RWPE2 (cell line): ENCODE measurements at places on chromosomes 12 and 14.

DNA sequence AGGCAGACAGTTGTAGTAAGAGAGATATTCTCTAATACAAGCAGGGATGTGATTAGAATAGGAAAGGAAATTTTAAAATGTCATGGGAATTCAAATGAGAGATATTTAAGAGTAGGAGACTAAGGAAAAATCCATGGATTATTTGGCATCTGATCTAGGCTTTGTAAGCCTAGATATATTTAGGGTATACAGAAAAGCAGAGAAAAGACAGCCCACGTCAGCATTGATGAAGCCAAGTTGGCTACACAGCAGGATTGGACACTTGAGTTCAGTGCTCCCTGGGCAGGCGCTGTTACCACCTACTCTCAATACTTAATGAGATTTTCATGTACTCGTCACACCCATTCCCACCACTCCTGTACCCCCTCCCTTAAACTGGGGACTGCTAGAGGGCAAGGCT is 1.7 kb upstream of the KCNJ8 start:
- no peak for DNase-seq

DNA sequence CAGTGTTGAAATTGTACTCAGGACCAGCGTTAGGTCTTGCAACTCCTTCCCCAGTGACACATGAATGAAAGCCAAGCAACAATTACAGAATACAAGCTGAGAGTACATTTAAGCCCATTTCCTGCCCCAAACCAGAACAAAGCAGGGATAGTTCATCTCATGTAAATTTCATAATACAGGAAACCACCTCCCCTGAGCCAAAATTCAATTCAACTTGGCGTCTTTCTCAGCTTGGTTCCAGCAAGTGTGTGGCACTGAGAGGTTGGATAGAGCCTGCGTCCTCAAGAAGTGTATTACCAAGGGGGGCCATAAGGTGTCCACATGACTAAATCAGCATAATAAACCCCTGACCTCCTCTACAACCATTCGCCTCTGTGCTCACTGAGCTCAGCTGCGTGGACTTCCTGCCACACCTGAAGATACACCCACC is 278.9 kb upstream of the CRY1 start:
- DNase-seq: no peak

DNA sequence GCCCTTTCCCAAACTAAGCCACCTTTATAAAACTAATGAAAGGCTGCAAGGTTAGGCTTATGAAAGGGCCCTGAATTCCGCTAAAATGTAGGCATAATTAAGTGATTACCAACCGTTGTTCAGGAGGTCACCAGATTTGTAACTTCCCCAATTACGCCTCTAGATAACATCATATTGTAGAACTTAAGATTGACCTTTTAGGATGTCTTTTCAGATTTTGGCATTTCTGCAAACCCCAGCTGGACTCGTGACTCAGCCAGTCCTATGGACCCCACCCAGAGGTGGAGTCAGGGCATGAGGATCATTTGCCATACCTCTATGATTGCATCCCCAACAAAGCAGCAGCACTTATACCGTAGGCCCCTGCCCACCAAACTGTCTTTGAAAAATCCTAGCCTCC is 3.7 kb upstream of the LPCAT3 start:
- no peak for DNase-seq

DNA sequence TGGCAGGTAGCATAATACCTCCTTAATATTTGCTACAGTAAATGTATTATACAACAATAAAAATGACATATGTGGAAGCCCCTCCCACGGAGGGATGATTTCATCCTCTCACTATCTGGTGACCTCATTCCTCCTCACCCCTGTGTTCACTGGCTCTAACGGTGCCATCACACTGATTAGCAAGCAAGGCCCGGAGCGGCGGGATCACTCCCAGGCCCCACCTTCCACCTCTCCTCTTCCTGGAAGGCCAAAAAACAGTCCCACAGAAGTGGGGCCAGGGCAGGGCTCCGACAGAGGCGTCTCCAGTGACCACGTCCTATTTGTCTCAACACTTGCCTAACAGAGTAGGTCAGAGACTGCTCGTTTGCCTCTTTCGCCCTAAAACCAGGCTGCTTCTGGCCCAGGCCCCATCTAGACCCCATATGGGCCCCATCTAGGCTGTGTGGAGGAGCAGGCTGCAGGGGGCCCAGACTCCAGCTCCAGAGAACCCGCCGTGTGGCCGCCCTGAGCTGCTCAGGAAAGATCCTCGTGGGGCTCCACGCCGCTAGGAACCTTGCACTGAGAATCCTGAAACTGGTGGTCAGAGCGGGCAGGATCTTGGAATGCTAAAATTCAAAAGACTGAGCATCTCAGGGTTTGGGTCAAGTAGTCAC is 3.7 kb downstream of the SELPLG start:
- peak; percentile 83 for DNase-seq

DNA sequence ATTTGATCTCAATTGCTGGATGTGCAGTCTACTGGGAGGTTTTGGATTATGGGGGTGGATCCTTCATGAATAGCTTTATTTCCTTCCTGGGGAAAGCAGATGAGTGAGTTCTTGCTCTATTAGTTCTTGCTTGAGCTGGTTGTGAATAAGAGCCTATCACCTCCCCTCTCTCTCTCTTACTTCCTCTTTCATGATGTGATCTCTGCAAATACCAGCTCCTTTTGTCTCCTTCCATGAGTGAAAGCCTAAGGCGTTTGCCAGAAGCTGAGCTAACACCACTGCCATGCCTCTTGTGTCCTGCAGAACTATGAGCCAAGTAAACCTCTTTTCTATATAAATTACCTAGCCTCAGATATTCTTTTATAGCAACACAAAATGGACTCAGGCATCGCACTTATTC is 302.7 kb downstream of the CCER1 start:
- DNase-seq: no peak

DNA sequence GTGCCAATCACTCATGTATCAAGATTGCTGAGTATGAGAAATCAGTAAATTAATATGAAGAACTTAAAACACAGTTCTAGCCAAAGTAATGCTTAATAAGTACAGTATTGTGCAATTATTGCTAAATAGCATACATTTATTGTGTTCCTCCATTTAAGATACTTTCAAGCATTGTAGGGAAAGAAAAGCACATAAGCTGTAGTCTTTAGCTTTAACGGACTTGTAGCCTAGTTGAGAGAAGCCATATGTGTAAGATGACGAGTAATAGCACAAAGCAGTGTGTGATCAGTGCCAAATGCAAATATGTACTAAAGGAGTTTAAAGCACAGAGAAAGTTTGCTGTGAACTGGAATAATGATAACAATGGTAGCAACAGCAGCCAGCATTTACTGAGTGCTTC is 38.1 kb downstream of the ETV6 start:
- no peak for DNase-seq

- no peak for DNase-seq
Observed at GRCh38 chr12:66668311-66668710, 10.6 kb downstream of the GRIP1 start.

GRCh38 chr14:64137657-64138290 is 156.4 kb downstream of the ESR2 start:
- no peak for DNase-seq

- no peak for DNase-seq
Observed at GRCh38 chr12:88985011-88985410, 367.3 kb downstream of the DUSP6 start.

GRCh38 chr14:89767861-89768268 is 186.7 kb downstream of the EFCAB11 start:
- DNase-seq: no peak

GRCh38 chr12:114339626-114340025 is 66.3 kb downstream of the TBX5 start:
- DNase-seq: no peak

- no peak for DNase-seq
Observed at GRCh38 chr12:94640134-94640928, 10.0 kb downstream of the TMCC3 start.

- DNase-seq: peak; percentile 64
Observed at GRCh38 chr14:101781240-101782061, 19.9 kb downstream of the PPP2R5C start.

DNA sequence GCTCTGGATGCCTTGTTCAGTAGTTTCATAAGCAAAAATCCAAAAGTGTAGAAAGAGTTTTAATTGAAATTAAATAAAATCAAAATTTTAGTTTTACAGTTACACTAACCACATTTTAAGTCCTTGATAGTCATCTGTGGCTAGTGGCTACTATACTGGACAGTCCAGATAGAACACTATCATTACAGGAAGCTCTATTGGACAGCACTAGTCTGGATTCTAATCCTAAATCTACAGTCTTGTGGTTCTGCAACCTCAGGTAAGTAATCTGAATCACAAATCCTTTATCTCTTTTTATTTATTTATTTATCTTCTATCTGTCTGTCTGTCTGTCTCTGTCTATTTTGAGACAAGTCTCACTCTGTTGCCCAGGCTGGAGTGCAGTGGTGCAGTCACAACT is 18.0 kb downstream of the RAP1B start:
- no peak for DNase-seq

DNA sequence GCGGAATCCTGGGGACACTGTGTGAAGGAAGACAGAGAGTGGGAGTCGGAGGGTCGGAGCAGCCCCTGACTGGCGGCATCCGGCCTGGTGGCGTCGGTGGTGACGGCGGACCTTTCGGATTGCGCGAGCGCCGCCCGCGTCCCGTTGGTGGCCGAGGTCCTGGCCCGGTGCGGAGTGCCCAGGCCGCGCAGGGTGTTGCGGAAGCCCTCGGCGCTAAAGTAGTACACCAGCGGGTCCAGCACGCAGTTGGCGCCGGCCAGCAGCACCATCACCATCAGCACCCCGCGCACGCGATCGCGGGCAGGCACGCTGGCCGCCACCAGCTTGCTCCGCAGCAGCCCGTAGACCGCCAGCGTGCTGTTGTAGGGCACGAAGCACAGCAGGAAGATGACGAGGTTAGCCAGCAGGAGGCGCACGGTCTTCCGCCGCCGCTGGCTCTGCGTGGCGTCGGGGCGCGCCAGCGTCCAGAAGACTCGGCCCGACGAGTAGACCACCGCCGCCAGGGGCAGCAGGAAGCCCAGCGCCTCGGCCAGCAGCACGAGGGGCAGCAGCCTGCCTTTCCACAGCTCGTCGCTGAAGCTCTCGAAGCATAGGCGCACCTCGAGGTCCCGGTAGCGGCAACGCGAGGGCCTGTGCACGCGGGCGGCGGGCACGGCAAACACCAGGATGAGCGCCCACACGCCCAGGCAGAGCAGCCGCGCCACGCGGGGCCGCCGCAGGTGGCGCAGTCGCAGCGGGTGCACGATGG is 13.1 kb upstream of the CHD4 start:
- DNase-seq: no peak

- DNase-seq: no peak
Observed at GRCh38 chr12:39297891-39298290, 145.0 kb downstream of the KIF21A start.

DNA sequence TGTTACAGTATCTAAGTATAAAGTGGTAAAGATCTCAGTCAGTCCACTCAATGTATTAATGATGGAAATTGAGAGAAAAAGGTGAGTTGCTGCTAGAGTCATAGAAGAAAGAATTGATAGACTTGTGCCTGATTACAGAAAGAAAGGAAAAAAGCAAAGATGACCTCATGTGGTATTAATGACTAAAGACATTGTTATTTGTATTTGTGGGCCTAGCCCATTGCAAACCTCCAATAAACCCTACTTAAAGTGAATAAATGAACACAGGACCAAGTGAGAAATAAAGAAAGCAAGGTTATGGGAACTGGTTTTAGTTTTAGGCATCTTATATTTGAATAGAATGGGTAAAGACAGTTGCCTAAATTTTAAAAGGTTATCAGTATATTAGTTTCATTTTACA is 105.5 kb downstream of the SYT1 start:
- DNase-seq: no peak

- no peak for DNase-seq
Observed at GRCh38 chr12:54750-55535, 11.6 kb upstream of the IQSEC3 start.

DNA sequence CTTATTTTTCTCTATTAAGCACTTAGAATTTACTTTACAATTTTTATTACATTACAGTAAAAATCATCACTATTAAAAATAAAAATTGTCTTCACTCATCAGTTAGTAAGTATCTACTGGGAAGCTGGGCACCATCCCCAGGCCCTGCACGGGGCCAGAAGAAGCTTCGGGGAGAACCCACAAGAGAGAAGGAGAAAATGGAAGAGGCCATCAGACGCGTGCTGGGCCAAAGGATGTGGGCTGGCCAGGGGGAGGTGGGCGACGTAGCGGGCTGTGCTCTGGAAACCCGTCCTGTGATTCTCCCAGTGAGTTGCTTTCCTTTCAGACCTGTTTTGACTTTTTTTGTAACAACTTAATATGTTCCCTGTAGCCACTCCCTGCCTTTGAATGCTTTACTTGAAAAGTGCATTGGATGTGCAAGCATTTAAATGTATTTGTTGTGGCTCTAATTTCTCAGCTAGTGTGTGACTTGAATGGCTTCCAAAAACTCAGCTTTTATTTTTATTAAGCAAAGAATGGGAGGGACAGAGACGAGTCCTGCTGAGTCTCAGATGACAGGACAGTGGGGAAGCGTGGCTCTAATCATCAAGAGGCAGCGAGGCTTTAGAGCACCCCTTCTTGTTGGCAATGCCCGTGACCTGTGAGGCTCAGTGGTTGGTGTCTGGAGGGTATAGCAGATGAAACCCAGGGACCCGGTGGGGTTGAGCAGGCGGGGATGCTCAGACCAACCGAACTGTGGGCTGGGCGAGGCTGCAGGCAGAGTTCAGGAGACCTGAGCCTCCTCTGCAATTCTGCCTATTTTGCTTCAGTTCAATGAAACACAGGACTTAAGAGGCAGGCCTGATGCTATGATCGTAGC is 38.8 kb downstream of the SYNE3 start:
- no peak for DNase-seq

DNA sequence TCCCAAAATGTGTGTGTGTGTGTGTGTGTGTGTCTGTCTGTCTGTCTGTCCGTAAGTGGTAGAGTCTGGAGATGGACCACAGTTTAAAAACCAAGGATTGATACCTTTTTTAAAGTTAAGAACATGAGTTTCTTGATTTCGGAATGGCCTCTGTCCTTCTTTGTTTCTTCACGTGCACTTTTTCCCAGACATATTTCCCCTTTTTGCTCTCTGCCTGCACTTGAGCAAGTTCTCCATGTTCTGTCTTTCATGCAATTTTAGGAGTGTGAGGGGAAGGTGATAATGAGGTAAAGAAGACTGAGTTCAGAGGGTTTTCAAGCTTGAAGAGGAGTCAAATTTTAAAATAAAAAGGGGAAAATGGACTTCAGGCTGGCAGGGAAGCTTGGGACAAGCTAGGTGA is 12.7 kb downstream of the OLR1 start:
- DNase-seq: no peak

- DNase-seq: no peak
Observed at GRCh38 chr12:119157528-119157927, 21.2 kb upstream of the HSPB8 start.

DNA sequence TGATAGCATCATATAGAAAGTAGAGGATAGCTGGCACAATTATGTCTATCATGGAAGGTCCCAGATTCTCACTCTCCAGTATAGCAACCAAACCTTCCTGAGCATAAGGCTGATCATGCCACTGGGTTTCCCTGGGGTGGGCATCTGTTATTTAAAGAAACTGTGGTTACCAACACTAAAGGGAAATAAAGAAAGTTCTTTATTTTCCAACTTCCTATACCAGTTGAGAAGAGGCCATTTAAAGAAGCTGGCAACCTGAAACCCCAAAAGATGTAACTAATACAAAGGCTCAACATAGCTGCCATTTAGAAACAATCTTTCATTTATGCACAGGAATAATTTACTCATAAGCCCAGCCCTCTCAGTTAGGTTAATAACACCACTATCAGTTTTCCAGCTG is 3.1 kb downstream of the BCAT1 start:
- DNase-seq: no peak
